ENCODE measurements at places on chromosomes 7 and 10. TPM values are rescaled to one million over a fixed set of nuclear protein-coding genes. Genes with fewer than 3 reads are reported as not detected.

ANKRD26 gene
- 11.7 TPM for total RNA-seq

EBLN1 gene
- not detected for total RNA-seq

ARHGEF35 gene
- total RNA-seq: 0.51 TPM

ZP3 gene
- 2.6 TPM for total RNA-seq

SYCE1 gene
- total RNA-seq: 0.17 TPM
